ENCODE measurements at places on chromosomes 1 and 21.
A peak's percentile ranks its signal among the peaks of the same experiment; 100 is the strongest.

GRCh38 chr1:202501281-202501680, 152.8 kb downstream of the PPP1R12B start:
- DNase-seq = no peak

DNA sequence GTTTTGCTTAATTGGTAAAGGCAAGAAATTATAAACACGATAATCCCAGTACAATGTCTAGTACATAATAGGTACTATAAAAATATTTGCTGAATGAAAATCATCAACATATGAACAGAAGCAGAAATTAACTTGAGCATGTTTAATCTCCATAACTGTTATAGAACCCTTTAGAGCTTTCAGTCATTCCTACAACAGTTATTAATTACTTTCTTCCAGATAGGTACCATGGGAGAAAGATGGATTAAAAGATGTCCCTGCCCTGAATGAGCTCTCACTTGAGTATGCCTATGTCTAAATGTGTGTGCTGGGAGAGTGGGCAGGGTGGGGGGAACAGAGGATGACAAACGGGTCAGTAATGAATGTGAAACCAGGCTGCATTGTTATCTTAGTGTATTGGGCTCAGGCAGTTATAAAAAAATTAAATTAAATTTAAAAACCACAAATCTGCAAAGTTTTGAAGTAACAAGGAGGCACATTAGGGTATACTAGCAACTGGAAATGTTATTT, 2.4 kb downstream of the EPS15 start:
- DNase-seq = no peak

DNA sequence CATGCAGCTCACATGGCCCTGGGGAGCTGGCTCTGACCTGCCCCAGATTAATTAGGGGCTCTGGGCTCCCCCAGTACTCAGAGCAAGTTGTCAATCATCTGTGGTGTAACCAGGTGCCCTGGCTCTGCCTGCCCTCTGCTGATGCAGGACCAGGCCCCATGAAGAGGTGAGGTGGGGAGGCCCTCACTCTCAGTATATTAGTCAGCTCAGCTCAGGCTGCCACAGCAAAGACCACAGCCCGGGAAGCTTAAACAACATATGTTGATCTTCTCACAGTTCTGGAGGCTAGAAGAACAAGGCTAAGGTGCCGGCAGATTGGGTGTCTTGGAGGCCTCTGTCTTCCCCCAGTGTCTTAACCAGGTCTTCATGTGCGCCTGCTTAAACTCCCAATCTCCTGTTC, 66.5 kb downstream of the FCRL5 start:
- DNase-seq = no peak

GRCh38 chr1:95558791-95559190, 324.8 kb downstream of the RWDD3 start:
- no peak for DNase-seq

GRCh38 chr1:221117548-221117951, 238.3 kb downstream of the HLX start:
- no peak for DNase-seq

DNA sequence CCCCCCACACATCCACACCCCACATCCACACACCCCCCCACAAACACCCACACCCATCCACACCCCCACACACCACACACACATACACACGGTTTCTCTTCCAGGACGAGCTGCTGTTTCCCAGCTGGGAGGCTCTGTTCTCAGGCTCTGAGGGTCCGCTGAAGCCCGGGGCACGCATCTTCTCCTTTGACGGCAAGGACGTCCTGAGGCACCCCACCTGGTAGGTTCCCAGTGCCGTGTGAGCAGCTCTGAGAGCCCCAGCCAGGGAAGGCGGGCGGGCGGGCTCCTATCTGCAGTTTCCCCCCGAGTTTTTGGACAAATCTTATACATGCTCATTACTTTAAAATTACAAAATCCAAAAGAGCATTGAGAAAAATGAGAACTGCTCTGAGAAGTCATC, 31.2 kb downstream of the SLC19A1 start:
- DNase-seq = no peak

GRCh38 chr1:162368451-162368850, 8.2 kb downstream of the SPATA46 start:
- DNase-seq = no peak

DNA sequence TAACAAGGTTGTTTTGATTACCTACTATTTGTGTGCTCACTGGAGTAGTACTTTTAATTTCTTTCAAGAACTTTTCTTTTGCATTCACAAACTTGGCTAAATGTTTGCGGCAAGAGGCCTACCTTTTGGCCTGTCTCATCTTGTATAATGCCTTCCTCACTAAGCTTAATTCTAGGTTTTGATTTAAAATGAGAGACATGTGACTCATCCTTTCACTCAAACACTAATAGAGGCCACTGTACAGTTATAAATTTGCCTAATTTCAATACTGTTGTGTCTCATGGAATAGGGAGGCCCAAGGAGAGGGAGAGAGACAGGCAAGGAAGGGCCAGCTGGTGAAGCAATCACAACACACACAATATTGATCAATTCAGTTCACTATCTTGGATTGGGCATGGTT, 66.1 kb downstream of the ZNF644 start:
- DNase-seq = no peak

DNA sequence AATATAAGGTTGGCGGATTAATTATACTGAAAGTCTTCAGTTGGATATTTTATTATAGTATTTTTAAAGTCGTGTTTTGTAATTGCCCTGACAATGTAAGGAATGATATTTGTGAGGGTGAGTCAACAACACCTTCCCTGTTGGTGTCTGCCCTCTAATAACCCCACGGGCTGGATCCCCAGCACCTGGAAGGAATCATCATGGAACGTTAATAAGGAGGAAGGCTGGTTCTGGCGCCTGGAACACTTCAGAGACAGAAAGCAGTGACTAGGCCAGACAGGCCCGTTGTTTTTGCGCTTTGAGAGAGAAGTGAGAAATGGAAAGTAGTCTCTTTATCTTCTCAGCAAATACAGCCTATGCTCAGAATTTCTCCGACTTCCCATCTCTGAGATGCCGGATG, 31.6 kb downstream of the TEX35 start:
- DNase-seq = no peak

- no peak for DNase-seq
These were observed 6.4 kb upstream of the EPHA2 start for GRCh38 chr1:16162163-16162822.

GRCh38 chr1:179714623-179715022, 28.5 kb upstream of the FAM163A start:
- DNase-seq = no peak

DNA sequence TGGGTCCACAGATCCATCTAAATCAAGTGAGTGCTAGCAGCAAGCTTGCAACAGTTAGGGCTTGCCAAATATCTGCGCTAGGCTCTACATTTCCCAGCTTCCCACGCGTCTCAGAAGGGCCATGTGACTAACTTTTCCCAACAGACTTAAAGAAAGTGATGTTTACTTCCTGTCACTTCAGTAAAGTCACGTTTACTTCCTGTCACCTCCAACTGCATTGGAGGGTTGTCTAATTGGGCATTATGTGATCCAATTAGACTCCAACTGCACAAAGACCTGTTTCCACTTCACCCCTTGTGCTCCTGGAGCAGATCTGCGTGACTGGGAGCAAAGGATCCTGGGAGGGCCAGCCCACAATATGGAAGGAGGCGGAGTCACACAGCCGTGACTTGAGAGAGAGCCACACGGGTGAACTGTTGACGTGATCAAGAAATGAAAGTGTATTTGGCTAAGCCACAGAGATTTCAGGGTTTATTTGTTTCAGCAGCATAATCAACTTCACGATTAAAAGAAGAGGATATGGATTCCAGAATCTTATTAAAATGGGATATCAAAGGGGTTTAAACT, 77.7 kb downstream of the CYYR1 start:
- no peak for DNase-seq

DNA sequence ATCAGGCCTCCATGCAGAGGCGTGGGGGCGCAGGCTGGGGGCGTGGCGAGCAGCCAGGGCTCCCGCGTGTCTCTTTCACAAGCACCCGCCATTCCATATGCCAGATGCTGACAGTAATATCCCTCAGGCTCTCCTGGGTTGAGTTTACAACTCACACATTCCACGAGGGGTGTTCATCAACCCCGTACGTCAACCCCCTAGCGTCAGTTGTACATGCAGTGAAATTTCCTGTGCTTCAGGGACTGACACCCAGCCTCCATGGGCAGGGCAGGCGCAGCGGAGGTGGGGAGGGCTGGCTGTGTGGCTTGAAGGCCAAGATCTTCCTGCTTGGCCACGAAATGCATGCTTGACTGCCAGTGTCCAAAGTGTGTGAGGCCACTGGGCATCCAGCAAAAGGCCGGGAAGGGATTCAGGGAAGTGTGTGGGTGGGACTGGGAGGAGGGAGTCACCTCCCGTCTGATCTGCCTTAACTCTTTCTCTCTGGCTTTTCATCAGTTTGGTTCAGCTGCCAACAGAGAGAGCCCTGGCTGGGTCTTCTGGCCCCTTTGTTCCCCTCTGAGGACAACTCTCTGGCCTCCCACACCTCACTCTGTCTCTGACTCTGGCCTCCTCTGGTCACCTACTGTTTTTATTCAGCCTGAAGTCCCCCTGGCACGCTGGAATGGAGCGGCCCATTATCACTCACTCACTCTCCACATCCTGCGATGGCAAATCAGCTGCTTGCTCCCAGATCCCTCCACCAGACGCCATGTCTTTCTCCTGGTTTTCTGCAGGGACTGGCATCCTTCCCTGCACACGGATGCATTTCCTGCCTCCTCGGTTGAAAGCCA, 33.8 kb downstream of the CLIC6 start:
- no peak for DNase-seq

- DNase-seq = no peak
These were observed 460.5 kb upstream of the ADGRL2 start for GRCh38 chr1:81340239-81340638.

DNA sequence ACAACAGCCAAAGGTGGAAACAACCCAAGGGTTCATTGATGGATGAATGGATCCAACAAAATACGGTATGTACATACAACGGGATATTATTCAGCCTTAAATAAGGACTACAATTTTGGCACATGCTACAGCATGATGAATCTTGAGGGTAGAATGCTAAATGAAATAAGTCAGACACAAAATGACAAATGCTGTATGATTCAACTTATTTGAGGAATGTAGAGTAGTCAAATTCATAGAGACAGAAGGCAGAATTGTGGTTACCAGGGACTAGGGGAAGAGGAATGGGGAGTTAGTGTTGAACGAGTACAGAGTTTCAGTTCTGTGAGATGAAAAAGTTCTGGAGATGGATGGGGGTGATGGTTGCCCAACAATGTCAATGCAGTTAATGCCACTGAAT, 118.0 kb upstream of the PAXBP1 start:
- no peak for DNase-seq

DNA sequence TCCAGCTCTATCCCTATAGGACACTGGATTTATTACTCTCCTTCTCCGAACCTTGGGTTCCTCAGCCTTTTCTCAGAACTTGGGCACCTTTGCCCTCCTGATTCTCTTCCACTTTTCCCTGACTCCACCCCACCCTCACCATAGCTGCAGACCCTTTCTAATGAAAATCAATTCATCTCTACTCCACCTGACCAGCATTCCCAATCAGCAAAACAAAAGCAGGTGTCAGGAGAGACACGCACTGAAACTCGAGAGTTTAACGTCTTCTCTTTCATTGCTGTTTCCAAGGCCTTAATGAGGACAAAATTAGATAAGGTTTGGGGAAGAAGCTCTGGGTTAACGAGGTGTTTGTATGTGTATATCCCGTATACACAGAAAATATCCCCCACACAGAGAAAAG, 208.8 kb downstream of the PLPP3 start:
- DNase-seq = no peak

DNA sequence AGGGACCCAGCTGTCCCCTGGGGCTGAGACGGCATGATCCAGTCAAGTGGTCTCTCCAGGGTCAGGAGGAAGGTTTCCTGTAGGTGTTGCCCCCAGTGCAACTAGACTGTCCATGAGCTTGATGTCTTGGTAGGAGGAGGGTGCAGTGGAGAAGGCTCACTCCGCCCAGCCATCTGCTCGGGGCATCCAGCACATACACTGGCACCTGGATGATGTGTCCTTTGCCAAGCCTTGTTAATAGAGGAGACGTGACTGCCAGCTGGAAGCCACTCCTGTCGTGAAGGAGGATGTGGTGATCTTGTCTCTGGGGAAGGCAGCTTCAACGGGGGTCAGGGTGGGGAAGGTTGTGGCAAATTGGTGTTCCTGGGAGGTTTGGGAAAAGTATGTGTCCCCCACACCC, 6.2 kb downstream of the DISP3 start:
- DNase-seq = peak; percentile 63

DNA sequence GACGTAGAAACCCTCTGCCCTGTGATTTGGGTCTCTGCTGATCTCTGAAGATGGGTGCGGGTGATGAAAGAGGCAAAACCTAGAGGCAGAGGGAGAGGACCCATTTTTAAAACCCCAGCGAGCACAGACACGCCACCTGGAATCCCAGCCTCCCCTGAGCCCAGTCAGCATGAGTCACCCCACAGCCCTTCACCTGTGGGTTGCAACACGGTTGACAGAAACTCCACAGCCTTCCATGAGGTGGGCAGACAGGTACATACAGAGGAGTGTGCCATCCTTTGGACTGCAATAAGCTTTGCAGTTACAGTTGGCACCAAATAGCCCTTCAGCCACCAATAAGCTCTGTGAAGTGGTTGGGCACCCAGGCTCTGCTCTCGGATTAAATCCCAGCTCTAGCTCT, 2.1 kb upstream of the GRHL3 start:
- DNase-seq = no peak

- DNase-seq = no peak
These were observed 30.1 kb downstream of the DHX9 start for GRCh38 chr1:182869241-182869666.

DNA sequence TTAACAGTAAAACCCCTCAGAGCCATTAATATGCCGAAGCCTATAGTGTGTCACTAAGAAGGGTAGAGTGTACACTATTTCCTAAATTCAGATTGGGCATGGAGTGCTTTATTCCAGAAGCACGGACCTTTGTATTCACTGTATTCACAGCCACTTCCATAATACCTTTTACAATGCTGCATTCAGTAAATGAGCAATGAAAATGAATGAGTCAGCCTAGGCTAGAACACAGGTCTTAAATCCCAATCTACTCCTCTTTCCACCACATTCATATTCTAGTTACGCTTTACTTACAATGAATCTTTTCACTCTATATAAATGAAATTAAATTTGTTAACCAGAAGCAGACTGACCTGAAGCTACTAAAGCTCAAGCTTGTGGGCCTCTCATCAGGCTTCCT, 13.0 kb upstream of the GORAB start:
- DNase-seq = no peak

- peak; percentile 36 for DNase-seq
These were observed 25.9 kb upstream of the DNAJC11 start for GRCh38 chr1:6727535-6727934.

GRCh38 chr1:33468011-33468410, 4.4 kb upstream of the ZSCAN20 start:
- DNase-seq = no peak
